Ureter (tissue), 1 donor: ENCODE measurements at places on chromosomes 5 and 9. TPM values are rescaled to one million over a fixed set of nuclear protein-coding genes. Genes with fewer than 3 reads are reported as not detected.
A peak's percentile ranks its signal among the peaks of the same experiment; 100 is the strongest.

- no peak for DNase-seq
Observed at GRCh38 chr5:138408023-138408422, 30.8 kb upstream of the REEP2 start.

The OGN gene
- total RNA-seq: 18.1 TPM

GRCh38 chr9:81318571-81318970, 370.8 kb downstream of the TLE1 start:
- no peak for DNase-seq

The BTNL9 gene
- total RNA-seq: 26.0 TPM

DNA sequence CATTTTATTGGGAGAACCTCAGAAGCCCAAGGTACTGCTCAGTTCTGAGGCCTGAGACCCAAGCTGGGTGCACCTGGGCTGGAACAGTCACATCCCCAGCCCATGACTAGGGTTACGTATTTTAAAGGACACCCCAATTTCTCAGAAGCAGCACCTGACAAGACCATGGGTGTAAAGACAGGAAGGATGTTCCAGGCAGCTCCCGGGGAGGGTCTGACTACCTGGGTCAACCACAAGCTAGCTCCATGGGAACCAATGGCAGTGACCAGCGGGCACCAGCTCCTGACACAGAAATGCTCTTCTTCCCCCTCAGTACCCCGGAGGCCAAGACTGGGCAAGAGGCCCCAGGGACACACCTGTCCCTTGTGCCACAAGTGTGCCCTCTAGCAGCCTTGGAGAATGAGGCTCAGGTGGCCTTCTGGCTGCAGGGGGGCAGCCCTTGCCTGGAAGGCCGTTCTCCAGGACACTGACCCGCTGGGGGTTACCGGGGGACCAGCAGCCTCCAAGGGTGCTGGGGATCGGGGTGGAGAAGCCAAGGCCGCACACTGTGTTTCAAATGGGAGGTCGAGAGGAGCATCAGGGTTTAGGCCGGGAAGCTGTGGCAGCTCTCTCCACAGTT, 52.6 kb downstream of the IPPK start:
- DNase-seq: no peak

DNA sequence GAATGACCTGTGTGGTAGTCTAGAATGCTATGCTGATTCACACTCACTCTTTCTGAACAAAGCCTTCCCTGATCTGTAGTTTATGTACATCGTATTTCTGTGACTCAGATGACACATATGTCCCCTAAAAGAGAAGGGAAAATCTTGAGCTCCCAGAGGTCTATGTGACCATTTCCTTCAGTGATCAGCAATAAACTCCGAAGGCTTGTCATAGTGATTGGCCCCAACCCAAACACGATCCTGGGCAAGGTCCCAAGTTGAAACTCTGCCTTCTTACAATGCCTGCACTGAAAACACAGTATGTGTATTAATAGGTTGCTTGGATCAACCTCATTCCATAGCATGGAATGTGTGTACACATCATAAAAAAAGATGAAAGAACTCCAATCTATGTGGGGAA, 685.8 kb downstream of the MAT2B start:
- DNase-seq: no peak

- DNase-seq: no peak
Observed at GRCh38 chr9:76032797-76033373, 142.4 kb downstream of the PCSK5 start.

DNA sequence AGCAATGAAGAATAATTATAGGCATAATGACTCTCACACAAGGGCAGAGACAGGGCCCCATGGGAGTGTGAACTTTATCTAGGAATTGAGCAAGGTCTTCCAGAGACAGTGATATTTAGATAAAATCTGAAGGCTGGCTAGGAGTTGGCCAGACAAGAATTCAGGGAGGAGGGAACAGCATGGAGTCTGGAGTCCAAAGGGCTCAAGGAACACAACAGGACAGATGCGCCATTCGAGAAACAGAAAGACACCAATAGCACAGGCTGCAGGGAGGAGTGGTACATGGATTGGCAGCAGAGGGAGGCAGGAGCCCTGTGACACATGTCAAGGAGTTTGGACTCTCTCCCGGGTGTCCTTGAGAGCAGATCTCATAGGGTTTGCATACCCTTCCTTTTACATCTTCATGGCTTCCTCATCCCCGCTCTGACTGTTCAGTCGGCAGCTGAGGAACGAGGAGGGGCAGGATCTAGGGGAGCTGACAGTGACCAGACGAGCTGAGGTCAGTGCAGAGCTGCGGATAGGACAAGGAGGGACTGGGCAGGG, 64.0 kb upstream of the XPA start:
- DNase-seq: peak; percentile 9

The PCDHGA10 gene
- total RNA-seq: 7.4 TPM

GRCh38 chr5:142852416-142853198, 82.4 kb downstream of the ARHGAP26 start:
- no peak for DNase-seq

The SOX30 gene
- total RNA-seq: 0.52 TPM

DNA sequence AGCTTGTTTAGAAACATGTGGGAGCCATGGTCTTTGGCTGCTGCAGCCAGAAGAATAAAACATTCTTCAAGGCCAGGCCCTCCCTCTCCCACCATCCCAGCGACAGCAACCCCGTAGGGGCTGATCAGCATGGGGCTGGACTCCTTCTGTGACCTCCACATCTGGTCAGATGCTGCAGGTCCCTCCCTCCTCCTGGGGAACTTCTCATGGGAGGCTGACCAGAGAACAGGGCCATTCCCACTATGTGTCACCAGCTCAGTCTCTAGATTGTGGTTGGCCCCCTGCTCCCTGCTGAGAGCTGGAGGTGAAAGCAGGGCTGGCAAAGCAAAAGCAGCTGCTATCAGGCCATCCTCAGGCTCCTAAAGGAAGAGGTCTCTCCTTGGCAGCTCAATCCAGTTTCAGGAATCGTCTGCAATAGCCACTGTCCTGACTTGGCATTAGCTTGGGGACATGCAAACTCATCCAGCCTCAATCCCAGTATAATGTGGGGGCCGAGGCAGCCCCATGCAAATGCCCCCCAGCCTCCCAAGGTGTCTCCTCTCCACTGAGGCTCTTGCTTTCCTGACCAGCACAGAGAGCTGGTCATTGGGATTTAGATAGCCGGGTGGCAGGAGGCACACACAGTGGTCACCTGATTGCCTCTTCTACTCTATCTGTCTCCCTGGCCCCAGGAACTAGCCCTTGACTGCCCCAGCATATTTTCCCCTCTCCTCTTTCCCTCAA, 81.5 kb downstream of the NRG2 start:
- no peak for DNase-seq

DNA sequence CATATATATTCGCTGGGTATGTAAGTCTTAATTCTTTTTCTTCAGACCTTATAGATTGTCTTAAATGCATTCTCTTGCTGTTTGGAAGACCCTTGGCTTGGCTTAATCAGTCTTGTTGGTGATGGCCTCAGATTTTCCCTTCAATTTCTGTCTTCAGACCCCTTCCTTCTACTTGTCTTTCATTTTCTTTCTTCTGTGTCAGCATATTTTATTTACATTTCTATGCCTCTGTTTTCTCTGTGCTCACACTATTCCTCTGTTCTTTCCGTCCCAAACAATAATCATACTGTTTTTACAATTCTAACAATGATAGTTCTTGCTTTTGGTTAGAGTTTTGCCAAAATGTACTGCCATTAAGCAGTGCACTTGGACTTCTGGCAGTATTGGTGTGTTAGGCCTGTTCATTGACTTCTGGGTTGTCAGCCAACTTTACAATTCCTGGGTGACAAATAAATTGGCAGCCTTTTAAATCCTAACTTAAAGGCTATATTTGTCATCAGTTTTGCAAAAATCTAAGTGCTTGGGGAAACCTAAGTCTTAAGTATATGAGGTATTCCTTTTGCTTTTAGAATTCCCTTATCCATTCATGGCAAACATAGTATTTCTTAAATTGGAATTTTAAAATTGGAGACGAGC, 8.0 kb downstream of the SRFBP1 start:
- DNase-seq: no peak

The SLCO6A1 gene
- not detected for total RNA-seq

The ARID3C gene
- not detected for total RNA-seq

DNA sequence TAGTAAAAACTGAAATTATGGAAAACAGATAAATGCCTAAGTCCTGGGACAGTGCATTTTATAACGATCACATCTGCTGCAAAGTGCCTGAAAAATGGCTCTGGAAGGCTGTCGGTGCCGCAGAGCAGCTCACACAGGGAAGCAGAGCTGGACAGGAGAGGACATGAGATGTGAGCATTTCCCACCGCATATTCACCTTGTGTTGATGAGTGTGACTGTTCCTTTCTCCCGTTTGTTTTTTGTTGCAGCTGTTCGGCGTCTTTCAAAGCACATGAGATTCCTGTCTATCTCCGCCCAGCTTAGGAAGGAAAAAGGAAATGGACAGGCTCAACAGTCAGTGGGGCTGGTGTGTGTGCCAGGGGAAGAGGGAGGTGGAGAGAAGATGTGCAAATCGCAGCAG, 164.9 kb upstream of the SEMA6A start:
- DNase-seq: no peak

DNA sequence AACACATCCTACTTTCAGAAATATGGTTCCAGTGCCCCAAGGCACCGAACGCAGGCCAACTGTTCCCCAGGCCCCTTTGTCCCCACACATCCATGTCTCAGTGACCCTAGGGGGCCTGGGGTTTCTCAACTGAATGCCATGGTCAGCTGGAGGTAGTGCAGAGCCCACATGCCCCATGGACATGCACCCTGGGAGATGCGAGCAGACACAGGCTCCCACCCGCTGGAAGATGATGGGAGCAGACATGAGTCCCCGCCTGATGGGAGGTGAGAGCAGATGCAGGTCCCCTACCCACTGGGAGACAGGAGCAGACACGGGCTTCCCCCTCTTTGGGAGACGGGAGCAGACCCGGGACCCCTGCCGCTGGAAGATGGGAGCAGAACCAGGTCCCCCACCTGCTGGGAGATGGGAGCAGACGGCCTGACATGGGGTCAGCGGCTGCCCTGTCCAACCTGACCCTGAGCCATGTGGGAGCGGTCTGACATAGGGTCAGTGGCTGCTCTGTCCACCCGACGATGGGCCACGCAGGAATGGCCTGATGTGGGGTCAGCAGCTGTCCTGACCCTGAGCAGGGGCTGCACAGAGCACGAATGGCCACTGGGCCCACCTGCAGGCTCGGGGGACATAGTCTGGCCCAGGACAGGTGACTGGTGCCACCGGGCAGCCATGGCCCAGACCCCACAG, 18.4 kb downstream of the ZDHHC11B start:
- DNase-seq: no peak

DNA sequence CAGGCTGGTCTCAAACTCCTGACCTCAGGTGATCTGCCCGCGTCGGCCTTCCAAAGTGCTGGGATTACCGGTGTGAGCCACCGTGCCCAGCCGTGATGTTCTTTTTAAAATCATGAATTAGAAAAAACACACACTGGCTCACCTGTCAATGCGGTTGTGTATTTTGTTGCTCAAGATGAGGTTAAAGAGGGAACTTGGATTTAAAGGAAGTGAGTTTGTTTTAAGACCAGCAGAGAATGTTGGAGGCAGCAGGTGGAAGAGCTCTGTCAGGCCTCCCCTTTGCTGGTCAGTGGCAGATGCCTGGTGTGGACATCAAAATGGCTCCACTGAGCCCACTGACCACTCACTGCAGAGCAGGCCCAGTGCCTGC, 38.9 kb downstream of the WNK2 start:
- no peak for DNase-seq

DNA sequence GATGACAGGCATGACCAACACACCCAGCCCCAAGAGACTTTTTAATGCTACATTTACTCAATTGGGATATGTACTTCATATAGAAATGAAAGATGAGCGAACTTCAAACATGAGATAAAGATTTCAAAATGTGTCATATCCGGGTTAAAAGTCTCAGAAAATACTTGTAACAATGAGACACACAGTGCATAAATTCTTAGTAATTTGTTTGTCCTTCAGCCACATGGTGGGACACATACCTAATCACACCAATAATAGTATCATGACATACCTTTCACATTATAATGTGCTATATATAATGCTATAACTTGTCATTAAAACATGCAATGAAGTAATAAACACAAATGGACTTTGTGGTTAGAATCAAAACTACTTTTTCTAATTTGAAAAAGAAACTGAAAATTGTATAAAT, 204.7 kb upstream of the RFX3 start:
- DNase-seq: no peak

GRCh38 chr5:1513326-1514026, 10.3 kb downstream of the LPCAT1 start:
- peak; percentile 26 for DNase-seq

GRCh38 chr5:140631036-140631417, 1.9 kb downstream of the CD14 start:
- no peak for DNase-seq

- peak; percentile 92 for DNase-seq
Observed at GRCh38 chr5:116574367-116575325, at the start of gene SEMA6A. Gene SEMA6A, minus strand, starts transcription at chr5:116574823. Its CDS starts 69,879 bp downstream, at chr5:116504944.

- no peak for DNase-seq
Observed at GRCh38 chr9:96040591-96041461, 165.3 kb downstream of the ERCC6L2 start.

The MTAP gene
- 75.5 TPM for total RNA-seq

- DNase-seq: no peak
Observed at GRCh38 chr5:176639981-176640380, 7.3 kb upstream of the TSPAN17 start.

DNA sequence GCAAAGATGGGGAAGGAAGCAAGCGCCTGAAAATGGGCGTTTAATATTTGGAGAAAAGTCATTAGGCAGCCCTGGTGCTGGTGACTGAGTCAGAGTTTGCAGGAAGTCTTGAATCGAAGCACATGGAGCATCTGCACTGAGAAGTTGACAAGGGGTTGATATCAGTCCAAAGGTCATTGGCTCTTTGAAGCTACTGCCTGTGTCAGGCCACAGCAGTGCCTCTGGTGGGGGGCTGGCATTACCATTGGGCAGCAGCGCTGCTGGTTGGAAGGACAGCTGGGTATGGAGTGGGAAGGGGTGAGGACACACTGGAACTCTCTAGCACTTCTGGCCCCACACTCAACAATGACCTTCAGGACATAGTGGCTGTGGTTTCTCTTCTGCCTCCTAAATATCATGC, 150.4 kb upstream of the ERCC6L2 start:
- DNase-seq: no peak
